NCI-H345 (cell line): ENCODE measurements at places on chromosomes 12 and 14.

DNA sequence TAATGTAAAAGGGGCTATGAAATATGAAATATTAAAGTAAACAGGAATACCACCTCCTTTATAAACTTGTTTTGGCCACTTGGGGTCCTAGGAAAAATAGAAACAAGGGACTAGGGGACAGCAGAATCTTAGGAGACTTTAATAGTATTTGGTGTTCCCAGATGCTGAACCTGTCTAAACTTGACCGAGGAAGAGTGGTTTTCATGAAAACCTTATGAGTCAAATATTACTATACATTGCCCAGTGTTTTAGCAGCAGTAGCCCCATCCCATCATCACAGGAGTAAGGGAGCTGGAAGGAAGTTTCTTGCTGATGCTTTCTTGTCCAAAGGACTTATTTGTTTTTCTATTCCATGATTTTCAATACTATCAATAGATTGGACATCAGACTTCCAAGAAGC is 177.5 kb upstream of the CAND1 start:
- DNase-seq, result no peak

DNA sequence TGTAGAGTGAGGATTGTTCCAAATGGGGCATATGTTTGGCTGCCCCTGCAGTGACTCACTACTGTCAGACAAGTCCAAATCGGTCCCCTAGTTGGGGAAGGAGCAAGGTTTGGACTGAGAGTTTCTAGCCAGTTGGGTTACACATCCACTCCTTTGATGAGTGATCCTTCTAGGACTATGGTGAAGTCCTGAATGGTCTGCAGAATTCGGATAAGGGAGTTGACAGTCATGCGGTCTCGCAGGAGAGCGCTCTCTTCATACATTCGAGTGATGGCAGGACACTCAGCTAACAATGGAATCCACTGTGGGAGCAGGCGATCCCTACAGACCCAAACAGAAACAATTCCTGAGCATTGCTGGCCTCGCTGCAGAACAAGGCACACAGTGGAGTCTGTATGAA is 61.5 kb upstream of the SINHCAF start:
- DNase-seq, result no peak

DNA sequence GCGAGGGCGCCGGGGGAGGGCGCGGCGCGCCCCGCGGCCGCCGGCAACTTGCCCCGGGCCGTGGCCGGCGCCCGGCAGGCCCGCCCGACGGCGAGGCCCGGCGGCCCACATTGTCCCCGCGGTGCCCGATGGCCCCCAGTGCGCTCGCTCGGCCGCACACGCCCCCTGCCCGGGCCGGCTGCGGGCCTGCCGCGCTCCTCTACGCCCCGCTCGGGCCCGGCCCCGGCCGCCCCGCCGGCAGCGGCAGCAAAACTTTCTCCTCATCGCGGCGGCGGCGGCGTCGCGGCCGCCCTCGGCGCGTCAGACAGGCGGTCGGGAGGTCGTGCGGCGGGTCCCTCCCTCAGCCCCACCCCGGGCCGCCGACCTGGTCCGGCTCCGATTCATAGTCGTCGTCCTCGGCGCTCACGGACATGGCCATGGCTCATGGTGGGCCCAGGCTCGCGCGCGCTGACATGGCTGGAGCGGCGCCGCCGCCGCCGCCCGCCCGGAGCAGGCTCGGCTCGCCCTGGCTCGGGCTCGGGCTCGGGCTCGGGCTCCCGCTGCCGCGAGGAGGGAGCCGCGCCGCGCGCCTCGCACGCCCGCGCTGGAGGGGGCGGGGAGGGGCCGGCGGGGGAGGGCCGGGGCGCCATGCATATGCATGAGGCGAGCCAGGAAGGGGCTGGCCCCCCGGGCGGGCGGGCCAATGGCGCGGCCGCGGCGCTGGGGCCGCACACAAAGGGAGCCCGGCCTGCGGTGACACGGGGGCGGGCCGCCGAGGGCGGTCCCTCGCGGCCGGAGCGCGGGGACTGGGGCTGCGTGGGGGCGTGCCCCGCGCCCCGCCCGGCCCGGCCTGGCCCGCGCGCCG is 67.1 kb downstream of the RNF34 start:
- DNase-seq, result peak; percentile 95

GRCh38 chr12:130813949-130814348 is 25.1 kb downstream of the STX2 start:
- DNase-seq, result no peak

DNA sequence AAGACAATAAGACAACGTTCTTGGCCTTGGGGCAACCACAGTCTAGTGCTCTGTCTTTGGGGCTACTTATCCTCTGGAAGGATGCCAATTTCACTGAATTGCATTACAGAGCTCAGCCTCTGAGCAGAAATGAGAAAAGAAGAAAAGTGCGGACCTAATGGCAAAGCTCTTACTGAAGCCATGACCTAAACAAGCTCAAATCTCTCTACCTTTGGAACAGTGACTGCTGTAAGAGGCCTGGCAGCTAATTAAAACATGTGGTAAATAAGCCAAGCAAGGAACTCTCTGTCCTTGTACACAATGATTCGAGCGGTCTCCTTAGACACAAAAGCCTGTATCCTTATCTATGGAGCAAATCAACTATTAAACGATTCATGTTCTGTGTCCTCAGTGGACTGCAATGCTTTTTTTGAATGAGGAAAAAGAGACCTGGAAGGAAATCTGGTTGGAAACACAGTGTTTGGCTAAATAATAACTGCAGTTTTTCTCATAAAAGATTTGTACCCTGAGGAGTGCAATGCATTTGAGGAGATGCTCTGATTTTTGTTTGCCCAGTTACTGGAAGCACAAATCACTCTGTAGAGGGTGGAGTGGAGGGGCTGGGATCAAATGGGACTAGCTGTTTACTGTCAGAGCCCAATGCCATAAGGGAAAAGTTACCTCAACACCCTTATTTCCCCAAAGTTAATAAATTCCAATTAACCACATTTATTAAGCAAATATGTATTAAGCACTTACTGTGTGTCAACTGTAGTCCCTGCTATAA is 113.9 kb downstream of the NDUFA12 start:
- no peak for DNase-seq

- DNase-seq, result no peak
Observed at GRCh38 chr14:72680853-72681640, 212.9 kb downstream of the DPF3 start.

DNA sequence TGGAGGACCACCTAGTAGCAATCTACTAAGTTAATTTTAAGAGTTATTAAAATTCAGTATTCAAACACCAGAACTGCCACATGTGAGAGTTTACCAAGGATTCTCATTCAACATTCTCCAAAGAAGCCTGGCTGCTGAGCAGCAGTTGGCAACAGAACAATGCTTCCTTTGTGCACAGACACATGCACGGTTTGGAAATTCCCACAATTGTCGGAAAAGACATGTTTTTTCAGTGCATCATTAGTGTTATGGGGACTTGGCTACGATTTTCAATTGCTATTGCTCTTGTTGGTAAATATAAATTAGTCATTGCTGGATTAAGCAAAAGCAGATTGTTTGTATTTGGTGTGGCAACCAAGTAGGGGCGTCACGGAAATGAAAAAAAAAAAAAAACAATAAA is 22.2 kb downstream of the ST8SIA1 start:
- no peak for DNase-seq

DNA sequence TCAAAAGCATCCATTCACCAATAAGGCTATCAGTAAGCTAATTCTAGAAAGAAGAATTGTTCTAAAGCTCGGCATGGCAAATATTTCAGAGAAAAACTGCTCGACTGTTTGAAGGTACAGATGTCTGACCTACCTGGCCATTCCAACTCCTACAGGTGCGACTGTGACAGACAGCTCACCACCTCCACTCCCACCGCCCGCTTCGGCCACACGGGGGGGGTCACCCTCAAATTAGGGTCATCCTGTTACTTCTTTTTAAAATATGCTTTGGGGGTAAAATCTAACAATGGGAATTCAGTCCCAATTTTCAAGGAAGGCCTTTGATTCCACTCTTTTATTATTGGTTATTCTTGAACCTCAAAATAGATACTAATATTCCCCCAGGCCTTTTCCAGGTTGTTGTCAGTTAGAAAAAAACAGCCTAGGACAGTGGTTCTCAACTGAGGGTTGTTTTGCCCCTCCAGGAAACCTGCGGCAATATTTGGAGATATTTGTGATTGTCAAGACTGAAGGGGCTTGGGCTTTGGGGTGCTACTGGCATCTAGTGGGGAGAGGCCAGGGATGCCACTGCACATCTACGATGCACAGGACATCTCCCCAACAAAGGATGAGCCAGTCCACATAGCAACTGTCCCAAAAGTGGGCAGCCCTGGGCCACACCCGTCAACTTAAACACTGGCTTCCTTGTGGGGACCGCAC is 81.2 kb downstream of the BCL11B start:
- DNase-seq, result no peak

- DNase-seq, result no peak
Observed at GRCh38 chr12:56001487-56002100, 4.5 kb downstream of the SUOX start.

DNA sequence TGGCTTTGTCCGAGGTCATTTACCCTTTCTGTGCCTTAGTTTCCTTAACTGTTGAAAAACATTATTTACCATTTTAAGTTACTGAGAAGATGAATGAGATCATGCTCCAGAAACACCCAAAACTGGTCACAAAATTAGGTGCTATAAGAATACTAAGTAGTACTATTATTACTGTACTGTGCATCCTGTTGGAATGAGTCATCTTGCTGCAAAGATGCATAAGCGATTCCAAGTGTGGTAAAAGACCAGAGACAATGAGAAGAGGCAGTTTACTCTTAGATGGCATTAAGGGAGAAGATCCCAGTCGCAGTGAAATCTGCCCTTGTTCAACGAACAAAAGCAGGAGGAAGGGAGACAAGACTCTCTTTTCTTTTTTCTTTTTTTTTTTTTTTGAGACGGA is 4.2 kb upstream of the PLEKHA5 start:
- no peak for DNase-seq

GRCh38 chr12:41919048-41919447 is 225.6 kb downstream of the GXYLT1 start:
- DNase-seq, result no peak

GRCh38 chr14:60859525-60859924 is 121.4 kb downstream of the TRMT5 start:
- no peak for DNase-seq

GRCh38 chr14:35247777-35248475 is 44.3 kb upstream of the PSMA6 start:
- no peak for DNase-seq

DNA sequence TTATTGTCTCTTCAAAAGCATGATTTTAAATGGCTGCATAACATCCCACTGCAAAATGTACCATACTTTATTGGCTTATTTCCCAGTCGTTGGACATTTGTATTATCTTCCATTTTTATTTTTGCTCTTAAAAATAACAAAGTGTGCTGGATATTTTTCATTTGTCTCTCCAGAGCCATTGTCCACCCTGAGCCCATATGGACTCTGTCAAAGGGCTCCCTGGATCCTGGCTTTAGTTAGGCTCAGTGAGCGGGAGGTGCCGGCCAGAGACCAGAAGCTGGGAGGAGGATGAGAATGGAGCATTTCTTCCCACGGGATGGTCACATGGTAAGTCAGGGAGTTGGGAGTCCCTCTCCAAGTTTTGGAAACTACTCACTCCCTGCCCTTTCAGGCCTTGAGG is 296.9 kb downstream of the NUAK1 start:
- DNase-seq, result no peak

DNA sequence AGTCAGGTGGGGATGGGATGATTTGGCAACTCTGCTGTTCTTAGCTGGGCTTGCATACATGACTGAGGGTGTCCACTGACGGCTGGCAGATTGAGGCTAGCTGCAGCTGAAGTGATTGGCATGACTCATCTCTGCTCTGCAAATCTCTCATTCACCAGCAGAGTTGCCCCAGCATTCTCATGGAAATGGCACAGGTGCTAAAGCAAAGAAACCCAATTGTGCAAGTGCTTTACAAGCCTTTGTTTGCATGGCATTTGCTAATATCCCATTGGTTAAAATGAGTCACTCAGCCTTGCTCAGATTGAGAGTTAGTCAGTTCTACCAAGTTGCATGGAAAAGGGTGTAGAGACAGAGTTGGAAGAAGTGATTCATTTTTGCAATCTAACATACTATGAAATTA is 389.7 kb upstream of the FAR2 start:
- no peak for DNase-seq

- DNase-seq, result no peak
Observed at GRCh38 chr14:104547310-104547997, 32.1 kb upstream of the C14orf180 start.

GRCh38 chr14:96631621-96632362 is 129.6 kb downstream of the PAPOLA start:
- no peak for DNase-seq

- no peak for DNase-seq
Observed at GRCh38 chr12:48750215-48750614, 33.7 kb upstream of the CCNT1 start.

DNA sequence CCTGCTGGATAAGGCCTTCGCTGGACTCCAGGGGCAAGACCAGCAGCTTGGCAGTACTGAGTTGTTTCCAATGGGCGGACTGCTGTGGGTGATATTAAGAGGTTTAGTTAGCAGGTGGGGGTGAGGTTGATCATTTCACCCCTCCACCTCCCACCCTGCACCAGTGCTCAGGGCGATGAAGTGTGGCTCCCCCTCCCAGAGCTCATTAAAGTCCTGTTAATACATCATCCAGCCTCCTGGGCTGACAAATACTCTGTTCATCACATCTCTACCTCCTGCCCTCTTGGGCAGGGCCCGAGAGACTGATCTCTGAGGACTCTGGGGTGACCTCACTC is 2.4 kb upstream of the FIGNL2 start:
- DNase-seq, result no peak

DNA sequence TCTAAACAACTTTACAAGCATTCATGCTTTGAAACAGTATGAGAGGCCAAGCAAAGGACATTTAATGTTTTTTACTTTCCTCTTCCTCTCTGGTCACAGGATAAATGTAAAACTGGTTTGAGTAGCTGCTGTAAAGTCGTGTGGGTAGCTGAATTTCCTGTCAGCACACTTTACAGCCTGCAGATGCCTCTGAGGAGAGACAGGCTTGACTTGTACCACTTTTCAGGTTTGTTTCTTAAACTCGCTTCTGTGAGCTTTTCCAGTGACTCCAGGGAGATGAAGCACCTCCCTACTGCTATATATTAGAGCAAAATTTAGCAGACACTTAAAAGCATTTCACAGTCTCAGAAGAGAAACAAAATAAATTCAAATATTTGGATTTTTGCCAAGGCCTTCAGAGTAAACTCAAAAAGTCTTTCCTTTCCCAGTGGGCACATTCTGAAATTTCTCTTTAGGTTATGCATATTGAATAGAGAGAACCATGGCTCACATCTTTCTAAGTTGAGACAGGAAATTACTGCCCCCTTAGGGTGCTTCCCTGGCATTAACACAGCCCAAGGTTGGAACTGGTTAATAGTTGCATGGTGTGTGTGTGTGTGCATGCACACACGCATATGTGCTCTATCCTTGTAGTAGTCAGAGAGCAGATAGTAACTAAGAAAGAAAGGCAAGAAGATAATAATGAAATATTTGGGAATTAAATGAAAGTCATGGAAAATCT is 557.3 kb upstream of the MIS18BP1 start:
- DNase-seq, result peak; percentile 15
